ENCODE measurements at places on chromosomes 5 and 9.

DNA sequence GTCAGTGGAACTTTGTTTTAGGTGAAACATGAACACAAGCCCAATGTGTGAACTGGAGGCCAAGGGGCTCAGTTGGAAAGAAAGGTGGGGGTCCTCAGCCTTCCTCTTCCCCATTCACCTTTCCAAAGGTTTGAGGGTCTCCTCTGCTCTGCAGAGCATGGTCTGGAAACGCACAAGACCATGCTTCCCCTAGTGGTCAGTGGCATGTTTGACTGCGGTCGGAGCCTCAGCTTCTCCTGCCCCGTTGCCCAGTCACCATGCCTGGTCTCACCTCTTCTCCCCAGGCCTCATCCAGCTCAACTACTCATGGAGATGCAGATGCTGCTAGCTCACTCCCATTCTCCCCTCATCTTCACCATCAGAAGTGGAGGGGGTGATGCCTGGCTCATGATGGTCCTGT is 340.3 kb downstream of the GADD45G start:
- no peak for DNase-seq

GRCh38 chr9:84397822-84398221 is 57.3 kb upstream of the SLC28A3 start:
- no peak for DNase-seq

DNA sequence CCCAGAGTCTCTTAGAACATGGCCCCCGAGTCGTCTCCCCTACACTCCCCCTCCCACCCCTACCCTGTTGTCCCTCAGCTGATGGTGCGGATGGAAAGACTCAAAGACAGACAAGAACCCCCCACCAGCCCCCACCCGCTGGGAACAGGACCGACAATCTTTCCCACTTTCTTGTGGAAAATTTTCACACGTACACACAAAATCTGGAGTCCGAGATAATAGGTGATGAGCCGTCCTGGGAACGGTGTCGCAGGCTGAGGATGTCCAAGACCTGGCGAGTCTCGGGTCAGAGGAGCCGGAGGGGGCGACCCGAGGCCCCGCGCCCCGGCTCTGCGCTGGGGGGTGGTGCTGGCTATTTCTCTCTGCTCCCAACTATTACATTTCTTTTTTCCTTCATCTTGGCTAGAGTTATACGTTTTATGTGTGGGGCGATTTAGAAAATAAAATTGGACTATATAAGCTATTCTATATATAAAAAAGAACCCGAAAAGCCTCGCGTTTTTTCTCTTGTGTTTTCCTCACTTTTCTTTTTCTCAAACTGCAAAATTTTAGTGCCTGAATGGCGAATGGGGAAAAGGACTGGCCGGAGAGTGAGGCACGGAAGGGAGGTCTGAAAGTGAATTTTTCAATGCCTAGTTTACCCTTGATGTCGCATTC is 188.8 kb downstream of the MEF2C start:
- DNase-seq: no peak

DNA sequence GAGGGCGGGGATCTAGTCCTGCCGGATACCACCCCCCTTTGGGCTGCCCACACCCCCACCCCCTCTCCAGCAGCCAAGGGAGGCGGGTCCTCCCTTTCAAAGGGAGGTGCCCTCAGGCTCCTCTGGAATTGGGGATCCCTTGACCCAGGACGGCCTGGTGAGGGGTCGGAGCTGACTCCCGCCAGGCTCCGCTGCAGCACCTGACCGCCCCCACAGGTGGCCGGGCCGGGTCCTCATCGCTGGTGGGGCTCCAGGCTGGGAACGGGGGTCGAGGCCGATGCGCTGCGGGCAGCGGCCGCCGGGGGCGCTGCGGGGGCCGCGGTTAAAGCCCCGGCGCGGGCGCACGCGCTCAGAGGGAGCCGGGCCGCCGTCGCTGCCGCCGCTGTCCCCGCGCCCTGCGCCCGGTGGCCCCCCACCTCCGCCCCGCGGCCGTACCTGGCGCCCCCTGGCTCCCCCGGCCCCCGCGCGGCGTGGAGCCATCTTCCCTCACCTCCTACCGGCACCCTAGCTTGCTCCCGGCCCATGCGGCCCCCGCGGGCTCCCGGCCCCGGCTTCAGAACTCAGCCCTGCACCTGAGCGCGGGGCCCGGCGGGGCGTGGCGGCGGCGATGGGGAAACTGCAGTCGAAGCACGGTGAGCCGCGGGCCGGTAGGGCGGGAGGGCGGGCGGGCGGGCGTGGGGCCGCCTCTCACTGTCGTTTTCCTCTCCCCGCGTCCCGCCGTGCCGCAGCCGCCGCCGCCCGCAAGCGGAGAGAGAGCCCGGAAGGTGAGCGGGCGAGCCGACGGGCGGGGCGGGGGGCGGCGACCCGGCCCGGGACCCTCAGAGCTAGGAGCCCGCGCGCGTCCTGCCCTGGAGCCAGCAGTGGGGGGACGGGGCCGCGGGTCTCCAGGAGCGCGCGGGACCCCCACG is at the start of gene NKD2:
Gene NKD2, plus strand, starts transcription at position 352 of the 908 bp plus-strand sequence. Its CDS starts 256 bp downstream, at position 608.
- no peak for DNase-seq

DNA sequence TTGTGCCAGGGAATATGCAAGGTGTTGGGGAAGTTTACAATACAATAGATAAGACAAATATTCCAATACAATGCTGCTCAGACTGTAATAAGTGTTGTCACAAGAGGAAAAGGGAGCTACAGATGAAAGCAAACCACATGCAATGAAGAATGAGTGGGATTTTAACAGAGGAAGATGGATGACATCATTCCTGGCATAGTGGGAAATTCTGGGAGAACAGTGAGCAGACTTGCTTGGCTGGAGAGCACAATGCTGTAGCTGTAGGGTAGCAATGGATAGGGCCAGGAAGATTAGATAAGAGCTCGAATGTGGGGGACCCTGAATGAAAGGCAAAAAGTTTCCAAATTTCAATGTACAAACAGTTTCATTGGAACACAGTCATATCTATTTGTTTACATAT is 9.5 kb upstream of the DPYSL3 start:
- DNase-seq: no peak

- DNase-seq: no peak
These were observed 18.0 kb downstream of the KLF4 start for GRCh38 chr9:107471552-107471951.

DNA sequence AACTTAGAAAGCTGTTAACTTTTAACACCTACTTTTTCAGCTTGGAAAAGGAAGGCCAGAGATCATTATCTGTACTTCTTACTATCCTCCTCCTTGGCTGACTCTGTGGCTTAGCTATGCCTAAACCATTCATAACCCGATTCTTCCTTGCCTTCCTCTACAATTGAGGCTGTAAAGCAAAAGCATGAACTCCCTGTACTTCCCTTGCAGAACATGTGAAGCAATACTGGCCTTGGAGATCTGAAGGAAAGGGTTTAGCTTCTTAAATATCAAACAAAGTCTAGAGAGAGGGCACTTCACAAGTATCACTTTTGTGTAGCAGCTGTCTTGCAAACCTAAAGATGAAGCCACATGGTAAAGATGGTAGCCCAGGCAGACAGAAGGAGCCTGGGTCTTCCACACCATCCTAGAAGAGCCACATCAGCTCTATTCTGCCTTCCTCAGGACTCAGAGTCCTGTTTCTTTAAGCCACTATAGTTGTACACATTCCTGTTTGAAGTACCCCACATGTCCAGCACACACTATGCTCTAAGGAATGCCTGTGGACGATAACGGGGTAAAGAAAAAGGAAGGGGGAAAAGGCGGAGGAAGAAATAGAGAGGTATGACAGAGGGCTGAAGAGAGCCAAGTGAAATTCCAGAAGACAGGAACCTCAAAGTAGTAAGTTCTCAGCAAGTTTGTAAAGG is 169.2 kb downstream of the SLIT3 start:
- DNase-seq: no peak

DNA sequence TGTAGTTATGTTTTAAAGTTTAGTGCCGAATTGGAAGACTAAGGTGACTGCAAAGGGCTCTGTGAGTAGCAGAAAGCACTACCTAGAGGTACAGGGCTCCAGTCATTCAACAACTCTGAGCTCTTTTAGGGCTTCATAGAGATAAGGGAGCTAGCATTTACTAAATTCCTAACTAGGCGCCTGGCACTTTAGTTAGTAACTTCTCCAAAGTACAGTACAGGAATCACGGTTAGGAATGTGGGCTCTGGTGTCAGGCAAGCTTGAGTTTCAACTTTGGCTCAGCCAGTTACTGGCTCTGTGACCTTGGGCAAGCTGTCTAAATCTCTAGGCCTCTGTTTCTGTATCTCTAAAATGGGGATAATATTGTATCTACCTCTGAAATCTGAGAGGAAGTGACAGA is 115.3 kb downstream of the SLIT3 start:
- no peak for DNase-seq

GRCh38 chr5:92207151-92207550 is 824.0 kb upstream of the ARRDC3 start:
- no peak for DNase-seq

DNA sequence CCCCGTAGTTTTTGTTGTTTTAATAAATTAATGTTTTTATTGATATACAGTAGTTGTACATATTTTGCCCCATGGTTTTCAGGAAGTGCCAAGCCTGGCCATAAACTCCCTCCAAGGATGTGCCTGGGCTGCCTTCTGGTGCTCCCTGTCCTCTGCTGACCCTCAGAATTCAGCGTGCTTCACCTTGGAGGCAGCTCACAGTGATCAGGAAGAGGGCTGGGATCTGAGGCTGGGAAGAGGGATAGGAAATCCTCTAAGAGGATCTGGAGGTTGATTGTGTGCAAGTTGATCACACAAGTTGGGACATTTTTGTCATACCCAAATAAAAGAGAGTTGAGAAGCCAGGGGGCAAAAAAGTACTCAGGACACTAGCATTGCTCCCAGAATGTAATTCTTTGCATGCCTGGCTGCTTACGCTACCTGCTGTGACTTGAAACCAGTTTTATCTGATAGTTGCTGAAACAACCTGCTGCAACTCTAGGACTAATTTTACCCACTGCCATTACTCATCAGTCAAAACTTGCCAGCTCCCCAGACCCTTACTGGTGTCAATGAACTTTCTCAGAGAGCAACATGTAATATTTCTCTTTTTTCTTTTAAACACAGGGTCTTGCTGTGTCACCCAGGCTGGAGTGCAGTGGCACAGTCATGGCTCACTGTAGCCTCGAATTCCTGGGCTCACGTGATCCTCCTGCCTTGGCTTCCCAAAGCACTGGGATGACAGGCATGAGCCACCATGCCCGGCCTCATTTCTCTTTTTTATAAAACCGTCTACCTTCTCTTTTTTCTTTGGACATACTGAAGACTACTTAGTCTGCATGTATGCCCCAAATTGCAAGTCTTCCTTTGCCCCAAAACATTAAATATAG is 29.0 kb downstream of the PDE6A start:
- no peak for DNase-seq

DNA sequence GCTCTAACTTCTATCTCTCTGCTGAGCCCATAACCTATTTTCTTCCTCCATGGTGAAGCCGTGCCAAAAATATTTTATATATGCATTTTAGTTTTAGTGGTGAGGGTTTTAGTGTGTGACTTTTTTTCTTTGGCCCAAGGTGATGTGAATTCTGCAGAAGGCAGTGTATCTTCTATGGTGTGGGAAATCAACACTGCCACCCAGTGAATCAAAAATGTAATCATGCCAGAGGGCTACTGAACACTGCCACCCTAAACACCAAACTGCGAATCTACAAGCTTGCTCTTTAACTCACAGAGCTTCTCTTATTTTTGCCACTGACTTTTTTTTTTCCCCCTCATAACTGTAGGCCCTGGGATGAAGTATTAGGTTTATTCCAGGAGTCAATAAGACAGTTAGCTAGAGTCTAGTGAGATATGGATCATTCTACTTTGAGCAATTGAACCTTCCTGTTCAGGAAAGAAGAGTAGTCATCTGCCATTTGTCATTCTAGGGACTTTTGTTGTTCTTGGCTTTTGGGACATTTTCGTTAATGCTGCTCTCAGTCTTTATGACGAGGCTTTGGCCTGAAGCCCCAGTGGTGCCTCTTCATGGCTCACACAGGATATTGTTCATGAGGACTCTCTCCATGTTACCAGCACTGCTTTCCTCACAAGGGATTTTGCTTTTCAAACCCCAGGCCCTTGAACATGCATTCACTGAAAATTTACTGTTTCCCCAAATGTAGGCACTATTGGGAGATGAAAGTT is 53.1 kb downstream of the C7 start:
- no peak for DNase-seq
